ENCODE measurements at places on chromosomes 12 and 14. TPM values are rescaled to one million over a fixed set of nuclear protein-coding genes. Genes with fewer than 3 reads are reported as not detected.

PIK3C2G gene
- not detected for total RNA-seq

- DNase-seq: no peak
These were observed 399 bp upstream of the ZNF705A start for GRCh38 chr12:8156416-8156815.

PNN gene
- 11.4 TPM for total RNA-seq

- no peak for DNase-seq
These were observed 139.0 kb upstream of the CCDC198 start for GRCh38 chr14:57632649-57633048.

PLCZ1 gene
- not detected for total RNA-seq

GRCh38 chr12:71503579-71504391 lies 64.2 kb downstream of the LGR5 start:
- DNase-seq: no peak

DNA sequence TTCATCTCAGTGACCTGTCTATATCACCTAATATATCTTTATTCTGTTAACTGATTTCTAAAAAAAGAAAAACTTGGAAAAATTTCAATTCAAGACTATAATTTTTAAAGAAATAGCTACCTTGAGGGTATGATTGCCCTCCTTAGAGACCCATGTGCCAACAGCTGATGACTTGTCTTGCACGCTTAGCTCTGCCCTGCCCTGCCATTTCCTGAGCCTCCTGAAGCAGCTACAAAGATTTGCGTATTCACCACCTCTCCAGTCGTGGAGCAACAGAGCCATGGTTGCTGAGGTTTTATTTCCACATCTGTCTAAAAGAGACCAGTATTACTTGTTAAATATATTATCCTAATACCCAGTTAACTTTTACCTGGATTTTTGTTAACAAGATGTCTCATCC lies 91.7 kb upstream of the ATF1 start:
- DNase-seq: no peak

DNA sequence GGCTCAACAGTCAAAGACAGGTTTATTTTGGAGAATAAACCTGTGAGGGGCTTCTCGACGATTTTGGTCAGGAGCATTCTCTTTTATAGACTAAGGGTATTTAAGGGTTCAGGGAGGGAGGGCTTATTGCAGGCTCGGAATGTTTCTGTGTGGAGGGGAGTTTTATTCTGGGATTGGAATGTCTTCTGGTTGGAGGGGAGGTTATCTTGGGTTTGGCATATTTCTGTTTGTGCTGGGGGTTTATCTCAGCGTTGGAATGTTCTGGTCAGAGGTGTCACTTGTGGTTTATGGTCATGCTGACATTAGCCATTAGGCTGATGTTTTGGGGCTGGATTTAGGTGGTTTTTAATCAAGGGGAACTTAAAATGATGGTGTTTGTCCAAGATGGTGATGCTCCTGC lies 103.9 kb downstream of the SUDS3 start:
- no peak for DNase-seq

TMPRSS12 gene
- total RNA-seq: not detected

DNA sequence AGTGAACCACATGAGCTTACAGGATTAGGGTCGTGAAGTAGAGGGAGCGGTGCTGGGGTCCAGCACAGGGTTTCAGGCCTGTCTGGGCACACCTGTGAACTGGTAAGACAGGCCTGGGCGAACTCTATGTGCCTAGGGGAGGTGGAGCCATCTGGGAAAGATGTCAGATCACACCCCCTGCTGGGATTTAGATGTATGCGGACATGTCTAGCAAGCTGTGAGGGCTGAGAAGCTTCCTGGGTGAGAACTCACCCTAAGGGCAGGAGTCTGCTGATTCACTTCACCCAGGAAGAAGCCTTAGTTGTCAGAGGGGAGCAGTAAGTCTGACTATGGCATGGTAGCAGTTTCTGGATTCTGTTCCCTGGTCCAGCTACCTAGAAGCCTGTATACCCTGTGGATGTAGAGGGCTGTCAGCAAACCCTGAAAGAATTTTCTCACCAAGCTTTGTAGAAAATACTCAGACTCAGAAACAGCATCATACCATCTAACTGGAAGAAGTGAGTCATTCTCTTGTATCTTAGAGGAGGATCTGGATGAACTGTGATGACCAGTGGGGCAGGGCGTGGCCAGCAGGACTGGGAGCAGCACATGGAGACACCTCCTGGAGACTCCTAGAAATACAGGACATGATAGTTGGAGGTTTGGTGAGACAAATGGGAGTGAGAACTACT lies 11.2 kb upstream of the PYGL start:
- DNase-seq: peak; percentile 71

REP15 gene
- total RNA-seq: 3.1 TPM

GRCh38 chr12:750366-751191 lies 1.8 kb upstream of the WNK1 start:
- DNase-seq: no peak

DNA sequence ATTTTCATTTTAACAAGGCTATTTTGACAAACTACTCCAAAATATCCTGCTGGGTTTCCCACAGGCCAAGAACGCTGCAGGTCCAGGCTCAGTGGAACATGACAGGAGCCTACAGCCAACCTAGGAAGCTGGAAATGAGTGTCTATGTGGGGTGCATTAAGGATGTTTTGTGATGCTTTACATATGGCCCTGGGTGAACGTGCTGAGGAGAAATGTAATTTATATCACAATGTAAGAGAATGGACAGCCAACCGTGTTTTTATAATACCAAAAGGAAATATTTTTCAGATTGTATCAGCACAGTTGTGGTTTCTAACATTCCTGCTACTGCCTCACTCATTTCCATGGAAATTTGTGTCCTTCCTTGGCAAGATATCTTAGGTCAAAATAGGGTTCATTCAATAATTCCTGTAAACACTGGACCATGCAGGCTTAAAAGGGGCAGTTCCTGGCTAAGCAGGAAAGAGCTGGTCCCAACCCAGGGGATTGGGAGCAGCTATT lies 51.5 kb downstream of the ST8SIA1 start:
- no peak for DNase-seq

- DNase-seq: no peak
These were observed at the start of gene SLC6A15 for GRCh38 chr12:84912198-84913128. TSS of gene SLC6A15 (minus strand) at chr12:84912799. CDS start at chr12:84892120, 20,679 bp downstream.

GRCh38 chr12:110742096-110742717 lies 484 bp downstream of the PPP1CC start:
- DNase-seq: peak; percentile 56

- no peak for DNase-seq
These were observed 123.6 kb downstream of the TSPAN9 start for GRCh38 chr12:3200814-3201233.

DNA sequence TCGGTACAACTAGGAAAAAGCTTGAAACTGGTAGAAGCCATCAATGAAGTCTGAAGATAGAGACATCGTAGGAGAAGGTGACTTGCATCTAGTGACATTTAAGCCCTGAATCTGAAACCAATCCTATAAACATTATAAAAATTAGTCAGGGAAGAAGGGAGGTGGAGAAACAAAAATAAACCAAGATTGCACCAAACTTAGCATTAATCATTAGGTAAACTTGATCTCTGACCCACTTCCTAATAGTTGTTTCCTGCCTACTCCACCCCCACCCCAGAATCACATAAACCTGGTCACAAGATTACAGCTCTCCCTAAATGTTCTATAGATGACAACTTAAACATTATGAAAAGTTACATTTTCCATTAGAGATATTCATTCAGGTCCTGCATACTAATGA lies 40.4 kb downstream of the TSPAN19 start:
- DNase-seq: no peak

DNA sequence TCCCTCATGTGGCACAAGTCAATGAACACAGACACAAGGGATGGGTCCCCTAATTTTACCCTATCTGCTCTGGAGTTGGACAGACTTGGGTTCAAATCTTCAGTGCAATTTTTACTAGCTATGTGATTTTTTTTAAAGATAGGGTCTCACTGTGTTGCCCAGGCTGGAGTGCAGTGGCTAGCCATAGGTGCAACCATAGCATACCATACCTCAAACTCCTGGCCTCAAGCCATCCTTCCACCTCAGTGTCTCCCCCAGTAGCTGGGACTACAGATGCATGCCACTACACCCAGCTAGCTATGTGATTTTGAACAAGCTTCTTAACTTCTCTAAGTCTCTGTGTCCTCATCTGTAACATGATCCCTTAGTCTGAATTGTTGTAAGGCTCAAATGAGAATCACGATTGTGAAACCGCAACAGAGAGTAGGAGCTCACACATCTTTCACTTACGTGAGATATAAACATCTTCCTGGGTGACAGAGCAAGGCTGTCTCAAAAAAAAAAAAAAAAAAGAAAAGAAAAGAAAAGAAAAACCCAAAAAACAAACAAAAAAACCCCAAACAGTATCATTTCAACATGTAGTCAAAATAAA lies 4.7 kb downstream of the CALCOCO1 start:
- DNase-seq: no peak

- DNase-seq: no peak
These were observed 1037.8 kb downstream of the TMEM121 start for GRCh38 chr14:106564058-106564643.

DNA sequence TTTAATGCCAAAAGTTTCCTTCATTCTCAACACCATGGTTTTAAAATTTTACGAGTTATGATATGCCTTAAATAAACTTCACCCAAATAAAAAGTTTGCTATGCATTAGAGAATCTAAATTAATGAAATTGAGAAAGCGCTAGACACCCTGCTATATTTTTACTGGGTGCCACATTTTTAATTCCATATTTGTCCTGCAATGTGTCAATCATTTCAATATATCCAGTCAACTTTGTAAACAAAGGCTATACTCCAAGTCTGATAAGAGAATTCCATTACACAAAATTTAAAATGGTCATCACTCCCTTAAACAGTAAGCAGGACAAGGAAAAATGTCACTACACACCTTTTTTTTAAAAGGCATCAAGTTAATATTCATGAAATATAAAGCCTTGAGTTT lies 1.9 kb downstream of the PPP1R12A start:
- no peak for DNase-seq
